OCI-M1 (cell line): ENCODE measurements at places on chromosomes 4 and X.
A peak's percentile ranks its signal among the peaks of the same experiment; 100 is the strongest.

DNA sequence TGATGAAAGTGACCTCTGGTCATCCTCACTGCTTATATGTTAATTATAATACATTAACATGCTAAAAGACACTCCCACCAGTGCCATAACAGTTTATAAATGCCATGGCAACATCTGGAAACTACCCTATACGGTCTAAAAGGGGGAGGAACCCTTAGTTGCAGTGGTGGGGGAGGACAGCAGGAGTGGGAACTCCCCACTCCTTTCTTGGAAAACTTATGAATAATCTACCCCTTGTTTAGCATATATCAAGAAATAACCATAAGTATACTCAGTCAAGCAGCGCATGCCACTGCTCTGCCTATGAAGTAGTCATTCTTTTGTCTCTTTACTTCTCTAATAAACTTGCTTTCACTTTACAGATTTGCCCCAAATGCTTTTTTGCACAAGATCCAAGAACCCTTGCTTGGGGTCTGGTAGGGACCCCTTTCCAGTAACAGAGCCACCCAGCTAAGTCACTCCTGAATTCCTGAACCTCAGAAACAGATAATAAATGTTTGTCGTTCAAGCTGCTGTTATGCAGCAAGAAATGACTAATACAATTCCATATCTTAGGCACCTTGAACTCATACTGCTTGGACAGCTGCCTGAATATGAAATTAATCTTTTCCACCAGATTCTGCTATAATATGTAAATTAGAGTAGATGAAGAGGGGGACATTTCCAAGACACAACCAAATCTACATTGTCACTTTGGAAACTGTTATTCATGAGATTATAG is 14.4 kb upstream of the REPS2 start:
- peak; percentile 4 for DNase-seq

DNA sequence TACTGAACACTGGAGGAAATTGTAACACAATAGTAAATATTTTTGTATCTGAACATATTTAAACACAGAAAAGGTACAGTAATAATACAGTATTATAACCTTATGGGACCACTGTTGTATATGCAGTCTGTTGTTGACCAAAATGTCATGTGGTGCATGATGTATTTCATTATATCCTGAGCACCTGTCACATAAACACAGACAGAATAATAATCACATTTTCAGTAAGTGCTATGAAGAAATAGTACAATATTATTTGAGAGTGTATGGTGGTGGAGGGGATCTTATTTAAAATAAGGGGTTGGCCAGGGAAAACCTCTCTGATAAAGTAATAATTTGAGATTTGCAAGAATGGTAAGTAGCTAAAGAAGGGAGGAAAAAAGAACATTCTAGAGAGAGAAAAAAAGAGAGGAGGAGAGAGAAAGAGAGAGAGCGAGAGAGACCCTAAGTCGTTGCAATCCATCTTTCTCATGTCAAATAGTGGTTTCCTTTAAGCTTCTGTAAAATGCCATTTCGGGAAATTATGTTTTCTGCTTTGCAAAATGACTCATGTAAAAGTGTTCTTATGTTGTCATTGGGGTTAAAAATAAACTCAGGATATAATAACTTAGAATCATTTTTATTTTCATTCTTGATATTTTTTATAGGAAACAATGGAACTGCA is 19.3 kb upstream of the CLNK start:
- no peak for DNase-seq

DNA sequence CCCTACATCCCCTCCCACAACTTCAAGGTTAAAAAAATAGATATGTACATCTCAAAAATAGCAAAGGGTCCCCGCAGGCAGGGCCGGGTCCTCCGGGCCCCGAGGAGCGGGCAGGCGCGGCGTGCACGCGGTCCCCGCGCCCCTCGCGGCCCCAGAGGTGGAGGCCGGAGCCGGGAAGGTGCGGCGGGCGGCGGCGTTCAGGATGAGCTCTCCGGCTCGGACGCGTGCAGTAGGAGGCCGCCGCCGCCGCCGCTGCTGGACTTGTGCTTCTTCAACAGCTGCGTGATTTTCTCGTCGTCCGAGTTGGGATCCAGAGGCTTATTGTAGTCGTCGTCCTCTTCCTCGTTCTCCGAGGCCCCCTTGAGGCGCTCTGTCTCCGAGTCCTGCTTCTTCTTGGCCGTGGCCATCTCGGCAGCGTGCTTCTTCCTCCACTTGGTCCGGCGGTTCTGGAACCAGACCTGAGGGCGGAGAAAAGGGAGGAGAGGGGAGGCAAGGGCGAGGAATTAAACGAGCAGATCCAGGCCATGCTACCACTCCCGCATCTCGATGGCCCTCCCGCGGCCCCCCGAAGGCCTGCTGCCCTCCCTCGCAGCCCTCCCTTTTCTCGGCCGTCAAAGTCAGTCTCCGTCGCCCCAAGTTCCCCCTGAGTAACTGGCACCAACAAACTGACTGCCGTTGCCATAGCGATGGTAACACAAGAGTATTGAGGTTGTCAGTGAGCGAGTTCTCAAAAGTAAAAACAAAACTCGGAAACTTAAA is 5.8 kb downstream of the NKX6-1 start:
- DNase-seq = no peak

GRCh38 chrX:1442724-1443367 is 9.9 kb downstream of the ASMTL start:
- DNase-seq = no peak

DNA sequence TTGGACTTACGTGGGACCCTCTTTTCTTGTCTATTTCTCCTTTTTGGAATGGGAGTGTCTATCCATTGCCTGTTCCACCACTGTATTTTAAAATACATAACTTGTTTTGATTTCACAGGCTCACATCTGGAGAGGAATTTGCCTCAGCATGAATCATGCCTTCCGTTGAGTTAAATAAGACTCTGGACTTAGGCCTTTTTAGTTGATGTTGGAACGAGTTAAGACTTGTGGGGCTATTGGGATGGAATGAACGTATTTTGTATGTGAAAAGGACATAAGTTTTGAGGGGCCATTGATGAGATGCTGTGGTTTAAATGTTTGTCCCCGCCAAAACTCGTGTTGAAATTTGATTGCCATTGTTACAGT is 66.2 kb downstream of the BEX3 start:
- DNase-seq = no peak

DNA sequence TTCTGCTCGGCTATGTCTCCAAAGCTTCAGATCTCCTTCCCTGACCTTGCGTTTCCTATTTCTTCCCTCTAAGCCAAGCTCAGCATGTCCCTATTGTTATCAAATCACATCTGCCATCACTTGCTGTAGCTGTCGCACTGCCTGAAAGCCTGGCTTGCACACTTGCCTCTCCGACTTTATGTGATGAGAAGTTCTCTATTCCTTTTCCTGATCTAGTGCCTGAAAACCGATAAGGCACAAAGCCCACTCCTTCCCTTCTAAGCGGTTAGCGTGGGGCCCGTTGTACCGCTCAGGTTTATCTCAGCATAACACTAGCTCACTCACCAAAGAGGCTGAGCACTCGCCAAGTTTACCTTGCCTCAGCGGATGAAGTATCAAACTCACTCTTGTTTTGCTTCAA is 816 bp downstream of the NMU start:
- peak; percentile 73 for DNase-seq

GRCh38 chrX:12956704-12957534 is 18.0 kb upstream of the TMSB4X start:
- peak; percentile 92 for DNase-seq

DNA sequence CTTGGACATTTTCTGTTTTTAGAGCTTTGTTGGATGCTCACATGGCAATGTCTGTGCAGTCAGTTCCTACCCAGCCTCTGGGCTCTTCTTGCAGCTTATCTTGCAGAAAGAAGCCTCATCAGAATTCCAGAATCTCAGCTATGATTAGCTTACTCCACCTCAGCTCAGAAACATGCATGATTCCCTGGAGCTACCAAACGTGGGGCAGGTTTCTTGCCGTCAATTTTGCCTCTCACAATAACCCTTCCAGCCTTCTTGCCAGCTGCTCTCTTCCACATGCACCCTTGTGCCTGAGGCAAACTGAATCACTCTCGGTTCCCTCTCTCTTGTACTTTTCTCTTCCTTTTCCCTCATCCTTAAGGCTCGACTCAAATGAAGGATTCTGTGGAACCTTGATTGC is 141.4 kb downstream of the PTTG2 start:
- no peak for DNase-seq

GRCh38 chrX:12779534-12779933 is 11.7 kb upstream of the PRPS2 start:
- DNase-seq = no peak

DNA sequence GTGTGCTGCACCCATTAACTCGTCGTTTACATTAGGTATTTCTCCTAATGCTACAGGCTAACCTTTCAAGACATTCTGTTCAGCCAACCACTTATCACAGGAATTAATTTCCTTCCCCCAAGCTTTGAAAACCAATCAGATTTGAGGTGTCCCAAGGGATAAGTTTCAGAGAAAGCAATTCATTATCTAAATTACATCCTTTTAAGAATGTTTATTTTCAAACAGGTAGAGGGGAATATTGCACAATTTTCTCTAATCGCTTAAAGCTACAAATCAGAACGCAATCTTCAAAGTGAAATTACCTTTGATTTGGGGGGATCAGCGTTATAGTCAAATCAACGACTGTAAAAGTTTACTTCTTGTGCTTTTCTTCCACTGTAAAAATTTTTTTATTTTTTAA is 1.6 kb downstream of the CLOCK start:
- peak; percentile 59 for DNase-seq

- DNase-seq = no peak
Observed at GRCh38 chr4:124783847-124784246, 71.3 kb upstream of the ANKRD50 start.

GRCh38 chrX:24343719-24344118 is 16.7 kb upstream of the SUPT20HL1 start:
- DNase-seq = peak; percentile 42

GRCh38 chr4:129246910-129247461 is 151.0 kb downstream of the C4orf33 start:
- DNase-seq = no peak

DNA sequence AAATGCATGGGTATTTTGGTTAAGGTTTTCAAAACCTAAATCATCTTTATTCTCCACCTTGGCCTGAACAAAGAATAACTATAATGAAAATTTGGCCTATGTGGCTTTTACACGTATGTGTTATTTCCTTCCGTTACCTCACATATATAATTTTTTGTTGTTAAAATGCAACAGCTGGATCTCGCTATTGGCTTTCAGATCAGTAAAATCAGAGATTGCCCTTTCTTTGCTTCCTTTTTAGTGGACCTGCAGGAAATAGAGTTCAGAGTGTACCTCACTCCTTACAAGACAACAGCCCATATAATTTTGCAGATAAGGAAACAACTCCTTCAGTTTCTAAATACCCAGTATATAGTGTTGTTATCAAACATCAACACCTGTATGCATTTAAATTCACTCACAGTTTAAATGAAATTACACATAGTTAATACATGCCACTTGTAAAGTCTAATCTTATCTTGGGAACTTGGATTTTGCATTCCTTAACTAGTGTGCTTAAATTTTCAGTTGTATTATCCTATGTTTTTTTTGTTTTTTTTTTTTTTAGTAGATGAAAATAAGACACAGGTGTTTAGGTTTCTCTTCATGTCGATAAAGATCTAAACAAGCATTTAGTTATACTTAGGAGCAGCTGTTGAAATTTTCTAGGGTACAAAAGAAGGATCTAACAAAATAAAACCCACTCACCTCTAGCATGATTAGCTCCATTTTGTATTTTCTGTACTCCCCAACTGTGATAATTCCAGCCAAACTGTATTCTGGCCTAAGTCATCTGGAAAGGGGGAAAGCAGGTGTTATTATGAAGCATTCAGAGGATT is 96.2 kb upstream of the SPRY1 start:
- no peak for DNase-seq
